Daoy (cell line): ENCODE measurements at places on chromosomes 4 and X. TPM values are rescaled to one million over a fixed set of nuclear protein-coding genes. Genes with fewer than 3 reads are reported as not detected.

The ODAPH gene
- 0.97 TPM in 1 of 2 replicates, not detected in the other for total RNA-seq

The AASDH gene
- total RNA-seq, result 3.8 and 5.9 TPM in 2 replicates

The NAP1L2 gene
- total RNA-seq, result 10.2 and 12.9 TPM in 2 replicates

The OCIAD1 gene
- total RNA-seq, result 145 and 147 TPM in 2 replicates

The SHISA3 gene
- 3.1 and 4.3 TPM in 2 replicates for total RNA-seq

The MND1 gene
- 20.3 and 23.7 TPM in 2 replicates for total RNA-seq

The BEX4 gene
- total RNA-seq, result 2.9 and 4.8 TPM in 2 replicates

The NR0B1 gene
- total RNA-seq, result not detected in 2 replicates

The BMX gene
- 0.06 TPM in 1 of 2 replicates, not detected in the other for total RNA-seq

The SPATA4 gene
- 0.34 TPM in 1 of 2 replicates, not detected in the other for total RNA-seq

The GSX2 gene
- not detected in 2 replicates for total RNA-seq

The SMIM10L2A gene
- 0.12 and 0.17 TPM in 2 replicates for total RNA-seq

The RAB39B gene
- 0.29 and 0.48 TPM in 2 replicates for total RNA-seq

The TEC gene
- total RNA-seq, result 0.23 and 0.24 TPM in 2 replicates

The TBCK gene
- 7.3 and 7.8 TPM in 2 replicates for total RNA-seq

The RPL34 gene
- 621 and 803 TPM in 2 replicates for total RNA-seq

The RRH gene
- not detected in 2 replicates for total RNA-seq

The CYP4V2 gene
- total RNA-seq, result 11.3 and 18.2 TPM in 2 replicates

The ETDC gene
- not detected in 2 replicates for total RNA-seq

The NKX6-1 gene
- total RNA-seq, result 0.86 and 1.9 TPM in 2 replicates

The HSD17B13 gene
- total RNA-seq, result not detected in 2 replicates

The MAGEA6 gene
- 115 and 118 TPM in 2 replicates for total RNA-seq

The SHOX gene
- total RNA-seq, result not detected in 2 replicates

The HSFX2 gene
- not detected in 2 replicates for total RNA-seq

The PDCL2 gene
- not detected in 2 replicates for total RNA-seq

The MAGEB1 gene
- 30.3 and 39.3 TPM in 2 replicates for total RNA-seq

The KIAA1210 gene
- total RNA-seq, result not detected in 2 replicates

The MAP3K15 gene
- total RNA-seq, result 0.36 and 0.57 TPM in 2 replicates

The ARMCX1 gene
- total RNA-seq, result 12.1 and 14.7 TPM in 2 replicates

The RIBC1 gene
- 0.27 and 1.3 TPM in 2 replicates for total RNA-seq

The TLR7 gene
- 0.06 TPM in 1 of 2 replicates, not detected in the other for total RNA-seq

The HSFX4 gene
- not detected in 2 replicates for total RNA-seq

The ABLIM2 gene
- 0.21 and 0.23 TPM in 2 replicates for total RNA-seq

The SLC35A2 gene
- total RNA-seq, result 24.8 and 24.9 TPM in 2 replicates

The CSAG1 gene
- 12.9 and 20.9 TPM in 2 replicates for total RNA-seq

The YY2 gene
- total RNA-seq, result 0.03 and 0.11 TPM in 2 replicates

The ZXDB gene
- 2.6 and 3.1 TPM in 2 replicates for total RNA-seq

The PLP1 gene
- 2.7 TPM in 1 of 2 replicates, not detected in the other for total RNA-seq

The SLITRK4 gene
- total RNA-seq, result not detected in 2 replicates

The PDHA2 gene
- total RNA-seq, result not detected in 2 replicates

The SLC25A4 gene
- 14.3 and 16.2 TPM in 2 replicates for total RNA-seq

The MAGEB10 gene
- 1.5 and 1.8 TPM in 2 replicates for total RNA-seq

The TMPRSS11F gene
- total RNA-seq, result 0.51 and 0.69 TPM in 2 replicates
